HEK293T (cell line): ENCODE measurements at places on chromosomes 5 and 9.

DNA sequence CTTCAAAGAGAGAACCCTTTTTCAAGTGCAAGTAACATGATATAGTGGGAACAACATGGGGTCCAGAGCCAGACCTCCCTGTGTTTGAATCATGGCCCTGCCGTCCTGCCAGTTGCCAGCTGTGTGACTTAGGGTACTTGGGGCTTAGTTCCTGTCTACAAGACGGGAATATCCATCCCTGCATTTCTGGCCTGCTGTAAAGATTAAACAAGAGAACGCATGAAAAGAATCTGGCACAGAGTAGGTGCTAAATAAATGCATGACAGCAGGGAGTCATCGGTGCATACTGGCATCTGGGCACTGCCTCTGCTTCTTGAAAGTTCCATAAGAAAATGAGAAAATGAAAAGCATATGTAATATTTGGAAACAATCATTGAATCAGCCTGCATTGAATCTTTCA lies 77.8 kb upstream of the PRRC1 start:
- DNase-seq = no peak

GRCh38 chr5:42022383-42022972 lies 97.4 kb downstream of the FBXO4 start:
- DNase-seq = no peak

DNA sequence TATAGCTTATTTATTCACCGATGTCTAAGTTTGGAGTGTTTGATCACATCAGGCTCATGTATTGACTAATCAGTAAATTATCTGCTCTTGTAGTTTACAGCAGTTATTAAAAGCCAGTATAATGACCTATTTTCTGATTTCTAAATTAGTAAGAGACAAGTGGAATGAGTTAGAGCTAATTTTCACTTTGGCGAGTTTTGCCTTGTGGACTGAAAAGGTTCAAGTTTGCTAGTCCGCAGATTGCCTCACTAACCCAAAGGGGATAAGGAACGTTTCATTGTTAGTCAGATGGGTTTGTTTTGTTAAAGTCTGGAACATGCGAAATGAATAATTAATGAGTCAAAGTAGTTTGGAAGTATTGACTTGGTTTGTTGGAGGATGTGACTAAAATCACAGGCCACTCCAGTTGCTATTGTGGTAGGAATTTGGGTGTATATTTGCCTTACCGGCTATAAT lies 40.1 kb downstream of the SMARCA2 start:
- no peak for DNase-seq

- no peak for DNase-seq
Observed at GRCh38 chr5:28403846-28404245, 1365.5 kb upstream of the CDH9 start.
